ENCODE measurements at places on chromosomes 13 and 19.

- DNase-seq, result no peak
Measured at GRCh38 chr13:104641309-104641708, 1575.1 kb upstream of the SLC10A2 start.

GRCh38 chr19:1360818-1361461, 22.8 kb upstream of the NDUFS7 start:
- DNase-seq, result no peak

- DNase-seq, result no peak
Measured at GRCh38 chr19:48139053-48139452, 28.4 kb upstream of the PLA2G4C start.

- DNase-seq, result no peak
Measured at GRCh38 chr19:20787786-20788185, 11.7 kb downstream of the ZNF66 start.

- DNase-seq, result no peak
Measured at GRCh38 chr13:25802579-25802978, 249.2 kb downstream of the SHISA2 start.

DNA sequence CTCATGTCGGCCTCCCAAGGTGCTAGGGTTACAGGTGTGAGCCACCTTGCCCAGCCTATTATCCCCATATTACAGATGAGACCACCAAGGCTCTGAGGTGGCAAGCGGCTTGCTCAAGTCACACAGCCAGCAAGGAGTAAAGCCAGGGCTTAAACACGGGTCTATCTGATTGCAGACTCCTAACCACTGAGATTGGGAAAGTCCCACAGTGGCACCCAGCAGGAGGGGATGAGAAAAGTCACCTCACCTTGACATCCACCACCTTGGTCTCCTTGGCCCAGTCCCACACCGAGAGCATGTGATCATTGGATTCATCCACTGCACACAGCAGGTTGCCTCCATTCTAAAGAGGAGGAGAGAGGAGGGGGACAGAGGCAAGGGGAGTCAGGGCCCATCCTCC, 9.5 kb downstream of the EML2 start:
- no peak for DNase-seq

- no peak for DNase-seq
Measured at GRCh38 chr19:38273499-38273898, 9.1 kb downstream of the SPINT2 start.

- DNase-seq, result no peak
Measured at GRCh38 chr13:44870456-44870929, 118.8 kb downstream of the NUFIP1 start.
